Anterior cingulate cortex (tissue), 58 donors: ENCODE measurements at places on chromosomes 5 and 9.

DNA sequence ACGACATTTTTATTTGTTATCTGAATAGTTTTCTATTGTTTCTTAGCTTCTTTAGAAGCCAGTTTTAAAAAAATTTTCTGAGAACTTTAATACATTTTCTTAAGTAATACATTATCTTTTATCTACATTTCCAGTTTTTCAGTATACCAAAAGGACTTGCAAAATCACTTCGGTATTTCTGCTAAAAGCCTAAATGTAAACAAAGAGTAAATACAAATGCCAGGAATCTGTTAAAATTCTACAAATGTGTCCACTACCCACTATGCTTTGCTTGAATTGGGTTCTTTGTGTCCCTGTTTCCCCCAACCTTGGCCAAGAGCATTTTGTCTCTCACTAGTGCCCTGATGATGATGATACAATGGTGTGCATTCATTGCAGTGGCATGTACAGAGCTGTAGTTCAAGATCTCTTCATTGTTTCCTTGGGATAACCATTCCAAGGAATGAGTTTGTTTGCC lies 611.2 kb downstream of the NR2F1-AS1 start:
- DNase-seq: no peak

DNA sequence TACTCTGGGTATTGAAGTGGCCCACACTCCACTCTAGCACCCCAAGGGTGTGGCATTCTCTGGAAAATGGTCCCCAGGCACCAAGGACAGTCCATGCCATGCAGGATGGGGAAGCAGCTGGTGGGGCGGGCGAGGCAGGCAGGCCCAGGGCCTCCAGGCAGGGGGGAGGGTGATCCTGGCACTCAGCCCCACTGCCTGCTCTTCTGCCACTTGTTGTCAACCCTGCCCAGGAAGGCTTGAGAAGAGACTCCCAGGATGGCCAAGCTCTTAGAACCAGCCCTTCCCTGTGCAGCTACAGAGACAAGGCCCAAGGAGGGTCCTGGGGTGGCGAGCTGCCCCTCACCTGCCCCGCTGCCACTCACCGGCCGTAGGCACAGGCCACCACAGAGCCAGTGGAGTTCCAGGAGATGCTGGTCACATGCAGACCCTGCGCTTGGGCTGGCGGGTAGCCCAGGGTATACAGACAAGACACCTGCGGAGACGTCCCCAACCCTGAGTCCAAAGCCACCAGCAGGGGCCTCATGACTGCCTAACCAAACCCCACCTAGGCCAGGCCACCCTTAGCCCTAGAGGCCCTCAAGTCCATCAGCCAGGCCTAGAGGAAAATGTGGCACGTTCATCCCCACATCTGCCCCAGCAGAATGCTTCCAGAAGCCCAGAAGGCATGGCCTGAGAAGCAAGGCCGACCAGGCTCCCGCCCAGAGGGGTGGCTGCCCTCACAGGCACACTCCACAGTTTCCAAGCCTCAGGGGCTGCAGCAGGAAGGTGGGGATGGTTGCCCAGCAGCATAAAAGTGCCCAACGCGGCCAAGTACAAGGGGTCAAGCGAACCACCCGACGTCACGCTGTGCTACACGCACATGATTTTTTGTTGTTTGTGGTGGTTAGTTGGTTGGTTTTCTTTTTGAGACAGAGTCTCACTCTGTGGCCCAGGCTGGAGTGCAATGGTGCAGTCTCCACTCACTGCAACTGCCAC lies 19.8 kb downstream of the DYNC2I2 start:
- no peak for DNase-seq

GRCh38 chr9:111147041-111147440 lies 108.8 kb upstream of the LPAR1 start:
- no peak for DNase-seq

DNA sequence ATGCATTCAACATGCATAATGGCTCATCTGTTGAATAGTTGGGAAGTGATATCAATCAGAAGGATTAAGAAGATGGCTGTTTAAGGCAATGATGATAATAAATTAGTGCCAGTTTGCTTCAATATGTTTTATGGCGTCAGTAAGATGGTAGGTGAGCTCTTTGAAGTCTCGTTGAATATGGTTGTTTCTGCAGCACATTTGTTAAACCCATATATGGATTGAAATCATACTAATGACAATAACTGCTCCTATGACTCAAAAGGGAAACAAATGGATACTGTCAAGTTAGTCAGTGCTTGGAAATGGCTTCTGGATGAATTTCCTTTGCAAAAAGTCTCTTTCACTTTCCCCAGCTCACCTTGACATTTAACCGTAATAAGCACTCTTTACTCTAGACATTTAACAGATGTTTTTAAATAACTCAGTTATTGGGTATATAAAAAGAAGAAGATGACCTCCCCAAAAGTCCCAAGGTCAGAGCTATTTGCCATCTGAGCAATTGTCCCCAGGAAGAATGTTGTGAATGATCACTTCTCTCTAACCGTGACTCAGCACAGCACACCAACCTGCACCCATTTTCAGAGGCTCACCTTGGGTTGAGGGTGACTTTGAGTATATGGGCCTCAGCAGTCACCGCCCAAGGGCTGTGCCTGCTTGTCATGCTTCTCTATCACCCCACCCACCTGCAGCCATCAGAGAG lies 133.4 kb downstream of the GRIA1 start:
- no peak for DNase-seq

GRCh38 chr5:66197764-66198405 lies 53.8 kb downstream of the SREK1 start:
- DNase-seq: no peak
